Kidney (tissue), 22 donors: ENCODE measurements at places on chromosomes 2 and 18. TPM values are rescaled to one million over a fixed set of nuclear protein-coding genes. Genes with fewer than 3 reads are reported as not detected.

The GCKR gene
- polyA plus RNA-seq = not detected

The GCG gene
- not detected for polyA plus RNA-seq

GRCh38 chr2:140392824-140393223, 1612.6 kb upstream of the NXPH2 start:
- DNase-seq = no peak

DNA sequence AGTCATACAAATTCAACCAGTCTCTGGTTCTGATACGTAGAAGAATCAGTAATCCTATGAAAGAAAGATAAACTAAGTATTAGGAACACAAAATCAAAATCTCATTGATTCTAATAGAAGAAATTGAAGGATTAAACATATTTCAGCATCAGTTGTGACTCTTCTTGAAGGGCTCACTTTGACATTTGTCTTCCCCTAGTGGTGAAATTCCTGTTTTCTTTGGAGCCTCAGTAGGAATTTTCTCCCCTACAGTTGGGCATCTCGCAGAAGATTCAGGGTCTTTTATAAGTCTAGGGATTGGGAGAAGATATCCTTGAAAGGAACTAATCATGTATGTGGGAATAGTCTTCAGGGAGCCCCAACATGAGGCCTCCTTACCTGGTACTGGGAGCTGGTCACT, 2.8 kb upstream of the CRYGB start:
- no peak for DNase-seq

GRCh38 chr2:146652311-146652710, 1192.5 kb upstream of the ACVR2A start:
- no peak for DNase-seq

DNA sequence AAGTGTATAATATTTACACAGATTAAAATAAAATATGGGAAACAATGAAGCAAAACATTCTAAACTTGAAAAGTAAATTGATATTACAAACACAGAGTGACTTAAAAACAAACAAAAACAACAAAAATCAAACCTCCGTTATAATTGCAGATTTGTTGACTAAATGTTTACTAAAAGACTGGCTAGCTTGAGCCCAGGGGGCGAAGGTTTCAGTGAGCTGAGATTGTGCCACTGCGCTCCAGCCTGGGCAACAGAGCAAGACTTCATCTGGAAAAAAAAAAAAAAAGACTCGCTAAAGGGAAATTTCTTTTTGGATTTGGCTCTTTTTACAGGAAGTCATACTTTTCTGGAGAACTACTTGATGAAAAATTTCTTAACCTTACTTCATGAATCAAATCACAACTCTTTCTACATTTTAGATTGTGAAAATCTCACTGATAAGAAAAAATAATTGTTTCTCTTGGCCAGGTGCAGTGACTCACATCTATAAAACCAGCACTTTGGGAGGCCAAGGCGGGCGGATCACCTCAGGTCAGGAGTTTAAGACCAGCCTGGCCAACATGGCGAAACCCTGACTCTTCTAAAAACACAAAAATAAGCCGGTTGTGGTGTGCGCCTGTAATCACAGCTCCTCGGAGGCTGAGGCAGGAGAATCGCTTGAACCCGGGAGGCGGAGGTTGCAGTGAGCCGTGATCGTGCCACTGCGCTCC, 9.7 kb downstream of the TFPI start:
- no peak for DNase-seq
